Frontal cortex (tissue), 4 donors: ENCODE measurements at places on chromosomes 1 and 21. TPM values are rescaled to one million over a fixed set of nuclear protein-coding genes. Genes with fewer than 3 reads are reported as not detected.
A peak's percentile ranks its signal among the peaks of the same experiment; 100 is the strongest.

The CDC20 gene
- total RNA-seq: 4.9 TPM

DNA sequence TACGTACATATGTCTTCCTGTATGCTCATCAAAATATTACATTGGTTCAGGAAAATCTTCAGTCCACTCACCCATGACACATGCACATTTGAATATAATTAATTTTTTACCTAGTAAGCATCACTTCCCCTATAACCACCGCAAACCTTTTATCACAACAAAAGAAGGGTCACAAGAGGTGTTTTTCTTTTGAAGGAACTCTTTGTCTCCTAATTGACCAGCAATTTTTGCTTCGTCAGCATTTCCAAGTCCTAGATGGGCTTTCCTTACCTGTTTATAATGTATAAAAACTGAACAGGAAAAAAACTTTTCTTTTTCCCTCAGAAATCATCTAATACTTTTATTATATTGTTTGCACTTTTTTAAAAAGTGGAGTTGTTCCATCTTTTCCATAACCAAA, 631.3 kb downstream of the PLA2G4A start:
- DNase-seq: no peak

GRCh38 chr1:28756846-28757245, 20.1 kb downstream of the YTHDF2 start:
- no peak for DNase-seq

- no peak for DNase-seq
Measured at GRCh38 chr1:81165963-81166362, 634.8 kb upstream of the ADGRL2 start.

DNA sequence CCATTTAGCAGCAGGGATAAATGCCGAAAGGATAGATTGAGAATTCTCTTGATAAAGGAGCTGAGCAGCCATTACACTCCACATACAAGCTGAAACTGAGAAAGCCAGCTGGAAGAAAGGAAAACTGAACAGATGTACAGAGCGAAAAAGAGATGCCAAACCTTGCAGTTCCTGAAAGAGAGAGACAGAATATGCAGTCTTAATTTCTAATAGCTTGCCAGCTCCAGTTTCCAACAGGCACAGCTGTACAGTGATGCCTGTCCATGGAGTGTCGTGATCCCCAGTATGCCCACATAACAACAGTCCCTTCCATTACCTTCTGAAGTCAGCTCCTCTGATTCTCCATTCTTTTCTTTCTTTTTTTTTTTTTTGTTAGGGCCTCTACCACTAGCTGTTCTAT, 22.7 kb downstream of the ABL2 start:
- no peak for DNase-seq

The CELF3 gene
- 33.0 TPM for total RNA-seq

GRCh38 chr1:18926315-18927081, 24.1 kb upstream of the ALDH4A1 start:
- no peak for DNase-seq

DNA sequence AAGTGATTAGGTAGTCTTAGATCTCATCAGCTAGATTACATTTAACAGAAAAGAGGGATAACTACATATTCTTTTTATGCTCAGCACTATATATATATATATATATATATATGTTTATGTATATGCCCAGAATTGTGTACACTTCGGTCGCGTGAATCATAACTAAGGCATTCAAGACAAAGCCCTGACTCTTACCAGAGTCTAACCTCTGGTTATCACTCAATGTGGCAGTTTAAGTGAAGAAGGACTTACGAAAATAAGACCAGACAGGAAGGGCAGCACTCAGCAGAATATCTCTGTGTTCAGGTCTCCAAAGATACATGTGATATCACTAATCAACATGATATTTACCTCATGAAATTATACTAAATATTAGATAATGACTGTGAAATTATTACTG, 1326.7 kb downstream of the MRPL39 start:
- DNase-seq: no peak

GRCh38 chr1:158020886-158021620, 27.6 kb downstream of the KIRREL1 start:
- DNase-seq: no peak

GRCh38 chr1:231040800-231041718, 1.0 kb upstream of the FAM89A start:
- DNase-seq: no peak

DNA sequence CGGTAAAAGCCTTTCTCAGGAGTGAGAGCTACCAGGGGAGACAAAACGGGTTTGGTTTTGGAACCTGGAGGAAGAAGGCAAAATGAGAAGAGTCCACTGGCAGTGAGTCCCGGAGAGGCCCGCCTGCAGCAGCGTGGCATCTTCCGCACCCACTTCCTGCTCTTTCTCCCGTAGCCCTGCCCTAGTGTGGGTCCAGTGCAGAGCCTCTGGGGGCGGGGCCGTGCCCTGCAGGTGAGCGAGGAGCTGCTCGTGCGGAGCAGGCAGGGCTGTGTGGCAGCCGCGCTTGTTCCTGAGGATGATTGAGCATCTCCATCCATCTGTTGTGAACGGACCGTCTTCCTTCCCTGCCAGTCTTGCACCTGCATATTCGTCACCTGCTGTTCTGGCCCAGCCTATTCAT, 66.5 kb downstream of the PEX14 start:
- DNase-seq: no peak

- no peak for DNase-seq
Measured at GRCh38 chr21:28266061-28266460, 726.6 kb downstream of the LTN1 start.

DNA sequence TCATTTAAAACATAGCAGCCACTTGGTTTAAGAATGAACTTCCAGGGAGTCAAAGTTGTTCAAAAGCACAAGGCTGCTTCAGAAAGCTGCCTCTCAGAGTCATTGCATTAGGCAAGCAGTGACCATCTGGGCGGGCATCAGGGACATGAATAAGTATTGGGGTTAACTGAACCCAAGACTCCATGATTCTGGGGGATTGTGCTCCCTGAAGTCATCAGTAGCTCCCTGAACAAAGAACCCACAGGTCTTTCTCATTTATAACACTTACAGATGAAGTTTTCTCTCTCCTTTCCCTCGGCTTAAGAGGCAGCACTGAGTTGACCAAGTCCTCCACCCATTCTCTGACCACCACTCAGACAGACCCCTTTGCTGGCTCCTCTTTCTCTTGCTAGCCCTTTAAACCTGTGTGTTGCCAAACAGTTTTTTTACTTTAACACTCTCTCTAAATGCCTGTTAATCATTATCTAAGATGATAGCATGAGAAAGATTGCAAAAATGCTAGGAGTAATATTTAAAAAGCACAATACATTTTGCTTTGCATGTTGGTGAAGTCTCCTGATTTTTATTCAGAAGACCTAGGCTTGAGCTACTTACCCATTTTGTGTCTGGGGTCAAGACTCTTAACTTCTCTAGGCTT, 77.0 kb upstream of the ARHGAP29 start:
- DNase-seq: no peak

DNA sequence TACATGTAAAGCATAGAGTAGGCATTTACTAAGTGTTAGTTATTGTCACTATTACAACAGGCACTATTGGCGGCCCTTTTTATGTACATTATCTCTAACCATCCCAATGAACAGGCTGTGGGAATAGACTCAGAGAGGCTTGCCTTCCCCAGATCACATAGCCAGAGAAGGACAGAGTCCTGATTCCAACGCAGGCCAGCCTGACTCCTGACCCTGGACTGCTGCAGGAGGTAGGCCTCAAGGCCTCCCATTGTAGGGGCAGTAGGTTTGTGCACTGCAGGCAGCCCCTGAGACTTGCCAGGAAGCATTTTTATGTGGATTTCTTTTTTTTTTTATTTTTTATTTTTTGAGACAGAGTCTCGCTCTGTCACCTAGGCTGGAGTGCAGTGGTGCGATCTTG, 6.4 kb upstream of the GFI1 start:
- no peak for DNase-seq

The CFAP74 gene
- total RNA-seq: 0.41 TPM

The CD5L gene
- total RNA-seq: under 0.01 TPM

DNA sequence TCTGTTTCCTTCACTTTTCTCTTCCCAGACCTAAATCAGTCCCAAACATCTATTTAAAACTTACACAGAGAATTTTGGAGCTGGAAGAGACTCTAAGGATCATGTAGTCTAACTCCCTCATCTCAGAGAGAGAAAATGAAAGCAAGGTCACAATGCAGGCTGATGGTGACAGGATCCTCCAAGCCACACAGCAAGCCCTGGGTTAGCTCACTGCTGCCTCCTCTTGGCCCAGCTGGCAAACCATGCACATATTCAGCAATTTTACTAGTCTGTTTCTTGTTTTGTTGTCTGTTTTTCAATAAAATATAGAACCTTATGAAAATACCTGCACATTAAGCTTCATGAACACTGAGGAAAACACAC, 27.7 kb upstream of the LY9 start:
- no peak for DNase-seq

GRCh38 chr1:154750681-154751665, 119.1 kb downstream of the KCNN3 start:
- no peak for DNase-seq

- DNase-seq: no peak
Measured at GRCh38 chr1:67674260-67675011, 10.6 kb upstream of the GADD45A start.

DNA sequence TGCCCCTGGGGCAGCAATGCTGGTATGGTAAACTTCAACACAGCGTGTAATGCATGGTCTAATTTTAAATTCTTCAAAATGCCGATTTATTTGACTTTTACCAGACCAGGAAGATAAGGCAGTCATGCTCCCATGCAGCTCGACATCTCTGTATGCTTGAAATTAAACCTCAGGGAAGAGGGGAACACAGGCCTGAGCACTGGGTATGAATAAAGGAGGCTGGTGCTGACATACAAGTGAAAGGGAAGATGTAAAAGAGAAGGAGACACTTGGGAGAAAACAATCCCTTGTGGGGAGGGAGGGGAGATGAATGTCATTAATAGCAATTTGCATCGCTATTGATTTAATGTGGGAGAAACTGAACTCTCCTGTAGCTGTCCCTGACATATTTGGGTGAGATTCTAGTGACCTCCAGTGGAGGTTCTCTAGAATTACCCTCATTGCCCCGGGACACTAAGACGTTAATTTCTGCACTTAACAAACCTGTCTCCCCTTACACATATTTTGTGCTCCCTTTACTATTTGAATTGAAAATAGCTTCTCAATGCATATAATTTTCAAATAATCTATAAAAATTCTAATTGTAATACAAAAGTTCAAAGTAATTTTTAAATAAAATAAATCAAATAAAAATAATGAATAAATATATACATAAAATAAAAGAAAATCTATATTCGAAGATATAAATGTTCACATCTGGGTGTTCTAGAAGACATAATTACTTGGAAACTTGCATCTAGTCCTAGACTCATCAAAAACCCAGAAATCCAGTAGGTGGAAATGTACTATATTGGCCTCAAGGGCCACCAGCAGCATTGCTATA, 283.1 kb downstream of the LMX1A start:
- DNase-seq: peak; percentile 28

The DDAH1 gene
- total RNA-seq: 45.2 TPM

The TFF2 gene
- not detected for total RNA-seq

DNA sequence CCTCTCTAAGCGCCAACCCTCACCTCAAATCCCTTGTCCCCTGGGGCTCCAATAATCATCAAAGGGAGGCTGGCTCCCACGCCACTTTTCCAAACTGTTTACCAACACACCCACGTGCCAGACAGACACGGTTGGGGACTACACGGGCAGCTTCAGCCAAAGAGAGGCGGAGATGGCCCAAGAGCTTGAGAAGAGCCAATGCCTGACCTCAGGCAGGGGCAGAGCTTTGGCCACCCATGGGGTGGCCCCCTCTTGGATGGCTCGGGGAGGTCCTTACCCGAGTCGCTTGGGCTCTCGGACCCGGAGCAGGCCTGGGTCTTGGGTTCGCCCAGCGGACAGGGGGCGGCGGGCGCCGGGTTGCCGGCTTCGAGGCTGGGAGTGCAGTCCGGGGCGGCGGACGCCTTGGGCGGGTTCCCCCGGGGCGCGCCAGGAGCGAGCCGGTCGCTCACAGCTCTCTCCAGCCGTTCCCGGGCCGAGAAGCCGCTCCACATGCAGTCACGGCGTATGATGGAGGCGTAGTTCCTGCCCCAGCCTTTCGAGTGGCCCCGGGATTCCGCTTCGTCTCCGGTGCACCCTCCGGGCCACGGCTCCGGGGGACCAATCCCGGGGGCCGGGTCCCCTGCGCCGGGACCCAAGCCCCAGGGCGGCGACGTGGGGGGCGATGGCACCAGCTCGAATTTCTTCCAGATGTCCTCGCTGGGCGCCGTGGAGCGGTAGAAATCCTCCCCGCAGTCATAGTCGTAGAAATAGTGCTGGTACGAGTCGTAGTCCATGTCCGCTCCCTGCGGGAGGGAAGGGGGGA, 854 bp downstream of the MYCL start:
- DNase-seq: no peak

- no peak for DNase-seq
Measured at GRCh38 chr1:112245114-112245513, 150.9 kb upstream of the CTTNBP2NL start.

The OR2L8 gene
- 0.82 TPM for total RNA-seq

GRCh38 chr21:46399129-46399528, 59.6 kb upstream of the DIP2A start:
- DNase-seq: no peak

DNA sequence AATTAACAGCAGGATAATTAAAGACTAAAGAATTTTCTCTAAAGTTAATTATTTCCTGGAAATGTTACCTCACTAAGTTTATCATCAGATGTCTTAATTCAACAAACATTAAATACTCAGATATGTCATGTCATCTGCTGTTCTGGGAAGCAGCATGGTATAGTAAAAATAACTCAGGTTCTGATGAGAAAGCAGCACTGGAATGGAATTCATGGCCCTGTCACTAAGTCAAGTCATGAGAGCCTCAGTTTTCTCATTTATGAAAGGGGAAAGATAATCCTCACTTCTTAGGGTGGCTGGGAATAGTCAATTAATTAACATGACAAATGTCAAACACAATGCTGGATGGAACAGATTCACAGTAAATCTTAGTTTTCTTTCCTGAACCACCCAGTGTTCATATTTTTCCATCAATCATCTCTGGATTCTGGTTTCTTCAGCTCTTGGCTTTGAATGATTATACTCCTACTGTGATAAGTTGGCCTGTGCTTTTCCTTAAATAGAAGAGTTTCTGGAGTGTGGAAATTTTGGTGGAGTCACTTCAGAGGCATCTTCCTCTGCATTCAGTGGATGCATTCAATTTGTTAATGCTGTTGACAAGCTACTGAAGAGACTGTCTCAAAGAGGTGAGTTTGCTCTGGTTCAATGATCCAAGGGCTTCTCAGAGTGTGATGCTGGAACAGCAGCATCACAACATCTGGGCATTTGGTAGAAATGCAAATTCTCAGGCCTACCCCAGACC, 319.4 kb downstream of the KCNH1 start:
- no peak for DNase-seq

The SYCP1 gene
- total RNA-seq: not detected

- DNase-seq: no peak
Measured at GRCh38 chr1:32126770-32127169, 18.9 kb downstream of the KPNA6 start.

The PKLR gene
- not detected for total RNA-seq
